ENCODE measurements at places on chromosomes 12 and 14. TPM values are rescaled to one million over a fixed set of nuclear protein-coding genes. Genes with fewer than 3 reads are reported as not detected.

Gene CRY1
- 37.2 TPM for total RNA-seq

Gene SYCP3
- total RNA-seq, result not detected

Gene PRKD1
- 19.2 TPM for total RNA-seq

Gene BICDL1
- 4.0 TPM for total RNA-seq

Gene MEG3
- 1,377 TPM for total RNA-seq

Gene KERA
- total RNA-seq, result 81.0 TPM

Gene CACNA1C
- 6.5 TPM for total RNA-seq

Gene PDZRN4
- 2.7 TPM for total RNA-seq

Gene RHOJ
- total RNA-seq, result 27.2 TPM

Gene TBC1D30
- 2.6 TPM for total RNA-seq

Gene RPAP3
- 19.9 TPM for total RNA-seq

Gene GLI1
- 5.6 TPM for total RNA-seq

Gene PPP1R1A
- 10.8 TPM for total RNA-seq

Gene SERPINA9
- not detected for total RNA-seq

Gene RPS6KA5
- 33.1 TPM for total RNA-seq

Gene MDM1
- 21.2 TPM for total RNA-seq

Gene OTOGL
- total RNA-seq, result 0.41 TPM

Gene LRRC9
- under 0.01 TPM for total RNA-seq

Gene PLCZ1
- total RNA-seq, result not detected

Gene NUAK1
- total RNA-seq, result 31.5 TPM

All from tongue (tissue), 3 donors.